Mesendoderm (in vitro differentiated cells): ENCODE measurements at places on chromosomes 4 and X.

DNA sequence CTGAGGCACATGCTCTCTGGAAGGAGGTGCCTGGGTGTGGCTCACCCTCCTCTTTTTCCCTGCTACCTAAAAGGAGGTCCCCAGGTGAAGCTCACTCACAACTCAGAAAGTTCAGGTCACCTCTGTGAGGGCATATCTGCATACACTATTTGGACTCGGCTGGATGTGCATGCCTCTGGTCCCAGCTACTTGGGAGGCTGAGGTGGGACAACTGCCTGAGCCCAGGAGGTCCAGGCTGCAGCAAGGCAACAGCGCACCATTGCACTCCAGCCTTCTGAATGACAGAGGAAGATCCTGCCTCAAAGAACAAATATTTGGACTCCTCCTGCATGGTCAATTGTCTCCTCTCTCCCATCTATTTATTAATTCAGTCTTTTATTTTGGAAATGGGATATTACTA lies 46.4 kb downstream of the CPLX1 start:
- DNase-seq, result no peak

- no peak for DNase-seq
Measured at GRCh38 chrX:104679175-104679574, 113.2 kb downstream of the IL1RAPL2 start.

- no peak for DNase-seq
Measured at GRCh38 chrX:101408532-101408841, 465 bp downstream of the HNRNPH2 start.

DNA sequence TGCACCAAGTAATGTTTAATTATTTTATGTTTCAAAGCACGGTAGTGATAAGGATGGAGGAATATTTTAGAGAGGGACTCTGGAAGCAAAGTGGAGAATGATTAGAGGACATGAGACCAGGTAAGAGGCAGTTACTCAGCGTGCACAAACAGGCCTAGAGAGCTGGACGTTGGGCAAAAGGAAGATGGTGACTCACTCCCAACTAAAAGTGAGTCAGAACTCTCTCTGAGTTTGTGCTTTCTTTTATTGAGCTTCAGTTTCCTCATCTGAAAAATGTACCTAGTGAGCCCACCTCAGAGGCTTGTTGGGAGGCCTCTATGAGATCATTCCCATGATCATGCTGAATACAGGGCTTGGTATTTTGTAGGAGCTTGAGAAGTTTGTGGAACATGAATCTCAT lies 1.6 kb upstream of the ZC4H2 start:
- no peak for DNase-seq

- DNase-seq, result no peak
Measured at GRCh38 chr4:169234137-169234855, 36.5 kb downstream of the SH3RF1 start.

DNA sequence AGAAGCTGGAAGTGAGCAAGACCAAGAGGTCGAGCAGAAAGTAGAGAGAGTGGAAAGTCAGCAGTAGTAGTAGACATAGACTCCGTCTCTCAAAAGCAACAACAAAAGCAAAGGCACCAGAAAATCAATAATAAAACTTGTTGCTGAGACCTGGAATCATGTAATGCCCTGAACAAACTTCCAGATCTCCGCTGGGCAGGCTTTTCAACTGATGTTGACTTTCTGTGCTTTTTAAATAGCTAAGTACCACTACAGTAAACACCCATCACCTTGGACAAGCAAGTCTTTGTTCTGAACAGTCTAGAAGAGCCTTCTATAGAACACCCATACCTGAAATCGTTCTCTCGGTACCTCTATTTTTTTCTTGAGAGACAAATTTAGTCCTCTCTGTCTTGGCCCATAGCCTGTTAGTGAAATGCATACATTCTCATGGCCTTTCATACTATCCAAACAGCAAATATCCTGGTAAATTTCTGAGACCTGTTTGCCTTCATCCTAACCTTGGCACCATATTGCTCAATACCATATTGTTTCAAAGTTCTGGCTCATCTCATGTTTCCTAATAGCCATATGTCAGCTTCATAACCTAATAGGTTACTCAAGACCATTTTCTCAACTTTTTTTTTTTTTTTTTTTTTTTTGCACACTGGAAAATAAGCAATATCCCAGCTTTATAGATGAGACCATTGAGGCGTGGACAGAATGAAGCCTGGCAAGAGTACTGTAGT lies 200.6 kb upstream of the RBPJ start:
- DNase-seq, result no peak

DNA sequence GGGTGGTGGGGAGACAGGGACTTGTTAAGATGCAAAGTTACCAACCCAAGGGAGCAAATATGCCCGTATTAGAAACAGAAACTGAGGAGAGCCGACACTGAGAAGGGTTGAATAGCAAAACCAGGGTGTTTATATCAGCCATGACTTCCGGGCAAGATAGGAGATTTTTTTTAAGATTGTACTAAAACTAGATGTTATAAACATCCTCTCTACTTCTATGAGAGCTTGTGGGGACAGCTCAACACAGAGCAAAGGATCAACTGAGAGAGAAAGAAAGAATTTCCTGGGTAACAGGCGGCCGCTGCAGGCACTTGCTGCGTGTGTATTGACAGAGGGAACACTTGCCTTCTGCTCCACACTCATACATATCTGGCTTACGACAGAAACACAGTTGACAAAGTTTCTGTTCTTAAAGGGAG lies 49.1 kb upstream of the FBXW7 start:
- DNase-seq, result no peak

GRCh38 chrX:10246846-10247245 lies 90.1 kb downstream of the CLCN4 start:
- no peak for DNase-seq

DNA sequence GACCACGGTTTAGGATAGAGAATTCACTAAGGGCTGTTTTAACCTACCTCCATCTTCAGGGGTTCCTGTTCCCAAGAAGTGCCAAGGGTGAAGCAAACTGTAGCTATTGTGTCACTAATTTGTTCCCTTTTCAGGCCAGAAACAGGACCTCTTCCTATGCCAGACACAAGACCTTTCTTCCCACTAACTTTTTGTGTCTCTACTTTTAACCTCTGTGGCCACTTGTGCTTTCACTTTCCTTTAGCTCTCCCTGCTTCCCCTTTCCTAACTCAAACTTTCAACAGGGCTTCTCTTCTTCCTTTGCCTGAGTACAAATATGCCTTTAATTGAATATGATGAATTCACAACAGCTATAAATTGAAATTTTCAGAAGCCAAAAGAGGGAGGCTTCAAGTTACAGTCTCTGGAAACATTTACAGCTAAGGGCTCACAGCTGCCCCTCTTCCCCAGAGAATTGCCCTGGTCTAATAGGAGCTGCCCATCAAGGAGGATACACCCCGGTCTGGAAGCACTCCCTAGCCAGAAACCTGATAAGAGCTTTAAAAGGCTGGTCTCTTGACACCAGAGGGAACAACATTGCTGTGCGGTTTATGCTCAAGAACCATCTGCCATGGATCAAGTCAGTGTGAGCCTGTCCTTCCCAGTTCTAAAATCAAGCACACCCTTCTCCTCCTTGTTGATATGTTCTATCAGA lies 61.7 kb upstream of the PLS3 start:
- no peak for DNase-seq

GRCh38 chrX:149272690-149273463 lies 232.2 kb downstream of the IDS start:
- DNase-seq, result no peak

DNA sequence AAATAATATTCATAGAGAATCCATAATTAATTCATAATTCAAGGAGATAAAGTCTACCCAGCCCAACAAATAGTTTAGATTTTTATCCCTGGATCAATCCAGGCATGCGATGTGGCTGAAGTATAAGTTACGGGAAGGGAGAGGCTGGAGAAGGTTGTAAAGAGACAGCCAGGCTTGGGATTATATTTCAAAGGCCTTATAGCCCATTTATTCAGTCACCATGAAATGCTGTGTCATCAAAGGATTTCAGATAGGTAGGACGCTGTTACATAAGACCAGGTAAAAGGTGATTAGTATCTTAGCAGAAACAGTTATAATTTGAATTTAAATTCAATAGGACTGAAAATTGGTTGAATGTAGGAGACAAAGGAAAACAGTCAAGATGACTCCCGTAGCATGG lies 73.0 kb upstream of the NFKB1 start:
- no peak for DNase-seq

GRCh38 chr4:54842656-54843055 lies 184.9 kb downstream of the KIT start:
- no peak for DNase-seq
